ENCODE measurements at places on chromosomes 7 and 10. TPM values are rescaled to one million over a fixed set of nuclear protein-coding genes. Genes with fewer than 3 reads are reported as not detected.

The IL2RA gene
- total RNA-seq = not detected

The CTAGE4 gene
- total RNA-seq = 0.28 TPM

The TPST1 gene
- total RNA-seq = 69.1 TPM

The CALHM3 gene
- not detected for total RNA-seq

The TMEM72 gene
- total RNA-seq = not detected

The POLR1F gene
- total RNA-seq = 15.2 TPM

The CYP3A5 gene
- total RNA-seq = under 0.01 TPM

Measured in regular cardiac myocyte (primary cell).